ENCODE measurements at places on chromosomes 12 and 14.

- no peak for DNase-seq
Observed at GRCh38 chr14:96538990-96539317, 36.8 kb downstream of the PAPOLA start.

DNA sequence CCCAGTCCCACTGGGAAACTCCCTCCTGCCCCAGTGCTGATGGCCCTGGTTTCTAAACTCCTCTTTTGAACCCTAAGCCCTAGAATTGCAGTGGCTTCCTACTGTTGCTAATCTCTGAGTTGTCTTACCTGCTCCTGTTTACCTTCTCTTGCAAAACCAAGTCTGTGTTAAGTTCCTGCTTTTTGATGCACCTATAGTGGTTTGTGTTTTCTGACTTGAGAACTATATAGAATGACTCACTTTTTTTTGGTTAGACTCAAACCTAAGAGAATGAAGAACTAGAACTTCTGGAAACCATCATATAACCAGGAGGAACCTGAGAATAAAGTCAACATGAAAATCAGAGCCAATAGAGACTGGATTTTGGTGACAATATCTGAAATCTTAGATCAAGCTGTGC is 5.5 kb upstream of the GAS2L3 start:
- no peak for DNase-seq

DNA sequence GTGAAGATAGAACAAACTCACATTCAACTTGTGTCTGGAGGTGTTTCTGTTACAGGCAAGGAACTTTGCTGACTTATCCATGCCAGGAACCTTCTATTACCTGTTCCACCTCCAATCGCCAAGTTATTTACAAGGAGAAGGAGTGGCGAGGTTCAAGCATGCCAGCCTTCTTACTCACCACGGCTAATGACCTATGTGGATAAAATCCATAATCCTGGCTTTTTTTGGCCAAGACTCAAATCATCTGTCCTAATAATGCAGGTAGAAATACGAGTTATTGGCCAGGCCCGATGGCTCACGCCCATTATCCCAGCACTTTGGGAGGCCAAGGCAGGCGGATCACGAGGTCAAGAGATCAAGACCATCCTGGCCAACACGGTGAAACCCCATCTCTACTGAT is 241.6 kb downstream of the TMEM132D start:
- DNase-seq = no peak

DNA sequence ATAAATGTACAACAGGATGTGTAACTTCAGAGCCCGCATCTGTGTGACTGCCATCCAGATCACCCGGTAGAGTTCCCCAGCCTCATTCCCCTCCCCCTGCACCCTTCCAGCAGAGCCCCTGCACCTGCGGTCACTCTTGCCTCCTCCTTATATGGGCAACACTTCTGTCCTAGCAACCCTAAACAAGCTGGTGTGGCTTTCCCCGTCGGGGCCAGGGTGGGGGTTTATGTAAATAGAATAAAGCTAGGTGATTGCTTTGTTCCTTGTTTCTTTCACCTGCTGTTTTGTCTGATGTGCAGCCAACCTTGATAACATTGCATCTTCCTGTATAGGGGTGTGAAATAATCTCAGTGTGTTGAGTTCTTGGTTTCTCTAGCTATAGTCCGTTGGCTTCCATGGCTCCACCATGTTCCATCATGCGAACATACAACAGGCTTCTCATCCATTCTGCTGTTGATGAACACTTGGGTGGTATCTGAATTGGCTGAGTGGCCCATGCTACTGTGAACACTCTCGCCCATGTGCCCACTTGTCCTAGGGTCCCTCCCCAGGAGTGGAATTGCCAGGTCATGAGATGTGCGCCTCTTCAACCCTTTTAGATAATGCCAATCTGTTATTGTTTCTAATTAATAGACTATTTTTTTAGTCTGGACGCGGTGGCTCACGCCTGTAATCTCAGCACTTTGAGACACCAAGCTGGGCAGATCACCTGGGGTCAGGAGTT is 102.2 kb downstream of the KIF26A start:
- DNase-seq = no peak

DNA sequence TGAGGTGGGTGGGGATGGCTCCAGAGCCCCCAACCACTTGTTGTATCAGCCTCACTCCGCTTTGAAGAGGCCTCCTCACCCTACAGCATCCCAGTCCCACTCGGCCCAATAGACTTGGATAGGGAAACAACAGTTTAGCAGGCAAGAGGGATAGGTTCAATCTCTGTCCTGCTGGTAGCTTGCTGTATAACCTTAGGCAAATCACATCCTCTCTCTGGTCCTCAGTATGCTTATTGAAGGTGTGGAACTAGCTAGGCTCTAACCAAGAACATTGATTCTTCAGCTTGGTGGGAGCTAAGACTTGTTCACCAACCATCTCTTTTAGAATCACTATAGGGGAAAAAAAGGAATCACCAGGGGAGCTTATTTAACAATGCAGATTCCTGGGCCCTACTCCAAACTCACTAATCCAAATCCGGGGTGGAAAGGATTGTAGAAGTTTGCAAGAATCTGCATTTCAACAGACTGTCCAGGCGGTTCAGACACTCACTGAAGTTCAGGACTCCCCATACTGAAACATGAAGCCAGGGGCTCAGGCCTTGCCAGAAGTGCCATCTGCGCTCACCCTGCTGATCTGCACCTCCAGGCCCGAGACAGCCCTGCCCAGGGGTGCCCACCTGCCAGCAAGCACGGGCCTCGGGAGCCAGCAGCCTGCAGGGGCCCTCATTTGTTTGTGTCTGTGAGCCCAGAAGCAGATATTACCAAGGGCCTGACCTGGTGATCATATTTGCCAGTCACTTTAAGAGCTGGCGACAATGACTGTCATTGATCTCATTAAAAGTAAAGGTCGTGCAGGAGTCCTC is 113.0 kb downstream of the ADCK1 start:
- DNase-seq = no peak

GRCh38 chr12:121504505-121504904 is 76.3 kb downstream of the KDM2B start:
- no peak for DNase-seq

DNA sequence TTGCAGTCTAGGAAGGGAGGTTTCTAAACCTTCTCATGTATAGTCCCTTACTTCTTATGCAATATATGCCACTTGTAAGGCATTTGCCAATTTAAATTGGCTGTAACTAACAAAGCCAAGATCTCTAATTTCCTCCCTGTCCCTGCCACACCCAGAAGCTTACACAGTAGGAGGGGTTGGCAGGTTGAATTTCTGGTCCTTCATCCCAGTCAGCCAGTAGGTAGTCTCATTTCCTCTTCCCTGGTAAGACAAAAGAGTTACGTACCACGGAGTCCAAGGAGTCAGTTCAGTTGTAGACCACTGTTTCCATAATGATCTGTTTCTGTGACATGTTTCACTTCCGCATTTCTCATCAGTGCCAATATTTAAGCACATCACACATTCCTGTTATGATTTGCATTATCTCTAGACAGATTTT is 47.0 kb upstream of the PLBD1 start:
- no peak for DNase-seq

- no peak for DNase-seq
Observed at GRCh38 chr14:38255673-38256532, at the start of gene CLEC14A. CLEC14A (minus strand) TSS chr14:38256093; CDS start chr14:38256022, 71 bp downstream.

- no peak for DNase-seq
Observed at GRCh38 chr12:121872546-121873215, 14.0 kb upstream of the HPD start.

DNA sequence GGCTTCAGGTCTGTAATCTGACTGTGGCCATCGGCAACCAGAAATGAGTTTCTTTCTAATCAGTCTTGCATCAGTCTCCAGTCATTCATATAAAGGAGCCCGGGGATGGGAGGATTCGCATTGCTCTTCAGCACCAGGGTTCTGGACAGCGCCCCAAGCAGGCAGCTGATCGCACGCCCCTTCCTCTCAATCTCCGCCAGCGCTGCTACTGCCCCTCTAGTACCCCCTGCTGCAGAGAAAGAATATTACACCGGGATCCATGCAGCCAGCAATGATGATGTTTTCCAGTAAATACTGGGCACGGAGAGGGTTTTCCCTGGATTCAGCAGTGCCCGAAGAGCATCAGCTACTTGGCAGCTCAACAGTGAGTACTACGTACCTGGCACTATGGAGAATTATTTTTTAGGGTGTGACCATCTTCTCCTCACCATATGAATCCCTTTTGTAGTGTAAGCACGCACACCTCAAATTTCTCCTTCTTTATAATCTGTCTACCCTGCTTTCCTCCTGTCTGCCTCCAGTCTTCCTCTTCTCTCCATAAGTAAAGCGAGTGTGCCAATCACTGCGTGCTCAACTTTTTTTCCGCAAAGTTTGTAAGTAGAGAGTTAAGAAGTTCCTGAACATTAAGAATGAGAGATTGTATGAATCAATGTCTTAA is at the start of gene TPH2:
Gene TPH2 (plus strand): TSS at position 118 of the 658 bp plus-strand sequence. CDS start 142 bp downstream, at position 260.
- no peak for DNase-seq

Measured in stimulated activated CD8-positive, alpha-beta memory T cell treated with anti-CD3 and anti-CD28 coated beads, Interleukin-15, amount 100 ng/mL, for 4 hours (primary cell).